ENCODE measurements at places on chromosomes 7 and 10.
A peak's percentile ranks its signal among the peaks of the same experiment; 100 is the strongest.

DNA sequence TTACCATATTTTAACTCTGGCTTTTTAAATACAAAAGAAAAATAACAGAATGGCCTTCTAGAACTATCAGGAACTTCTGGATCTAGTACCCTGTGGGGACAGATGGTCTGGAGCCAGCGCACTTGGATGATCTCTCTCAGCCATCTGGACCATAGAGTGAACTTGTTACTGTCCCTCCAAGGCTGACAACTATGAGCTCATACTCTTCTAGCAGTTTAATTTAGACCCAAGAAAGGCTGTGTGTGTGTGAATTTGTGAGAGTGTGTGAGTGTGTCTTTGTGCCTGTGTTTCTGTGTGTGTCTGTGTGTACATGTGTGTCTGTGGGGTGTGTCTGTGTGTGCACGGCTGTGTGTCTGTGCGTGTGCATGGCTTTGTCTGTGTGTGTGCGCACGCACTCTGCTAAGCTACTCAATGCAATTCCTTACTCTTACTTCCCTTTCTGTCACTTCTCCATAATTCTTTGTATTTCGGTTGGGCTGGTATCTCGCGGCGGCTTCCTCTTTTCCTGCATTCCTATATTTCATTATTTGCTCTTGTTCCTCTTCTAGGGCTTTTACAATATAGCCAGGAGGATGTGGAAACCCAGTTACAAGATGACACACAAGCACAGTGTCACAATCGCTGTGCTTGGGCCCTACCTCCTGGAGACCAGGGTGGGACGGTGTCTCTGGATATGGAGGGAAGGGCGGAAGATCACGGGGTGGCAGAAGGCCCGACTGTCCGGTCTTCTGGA, 51.9 kb downstream of the IKZF1 start:
- no peak for DNase-seq

GRCh38 chr7:48901966-48902365, 22.4 kb upstream of the CDC14C start:
- no peak for DNase-seq

DNA sequence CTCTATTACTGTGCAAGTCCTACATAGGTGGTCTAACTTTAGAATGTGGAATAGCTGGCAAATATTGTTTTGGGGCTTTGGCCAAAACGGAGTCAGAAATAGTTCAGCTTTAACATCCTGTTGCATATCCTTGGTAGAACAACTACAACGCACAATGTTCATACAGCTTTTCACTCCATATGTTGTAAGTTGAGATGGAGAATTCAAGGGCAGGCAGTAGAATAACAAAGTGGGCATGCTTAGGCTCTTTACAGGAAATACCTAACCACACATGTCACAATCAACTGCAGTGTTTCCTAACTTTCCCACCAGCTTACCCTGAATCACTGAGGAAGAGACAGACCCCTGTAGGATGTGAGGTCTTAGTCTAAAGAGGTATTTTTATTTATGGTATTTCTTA, 122.3 kb downstream of the PPP1R3A start:
- peak; percentile 70 for DNase-seq

DNA sequence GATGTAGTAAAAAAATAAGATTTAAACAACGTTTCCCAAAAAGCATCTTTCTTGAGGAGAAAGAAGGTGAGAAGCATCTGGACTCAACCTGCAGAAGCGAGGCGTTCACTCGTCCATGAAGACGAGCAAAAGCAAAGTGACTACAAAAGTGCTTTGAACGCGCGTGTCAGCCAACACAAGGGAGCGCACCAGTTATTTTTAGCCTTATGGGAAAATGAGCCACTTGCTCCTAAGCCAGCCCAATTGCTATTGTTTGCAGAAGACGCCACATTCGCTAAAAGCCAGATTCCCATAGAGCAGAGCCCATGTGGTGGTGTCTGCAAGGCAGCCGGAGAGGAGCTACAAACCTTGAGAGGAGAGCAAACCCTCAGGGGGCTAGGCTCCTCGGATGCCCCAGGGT, 122.5 kb downstream of the FAM53B start:
- no peak for DNase-seq

GRCh38 chr10:784403-785088, 95.1 kb upstream of the DIP2C start:
- peak; percentile 76 for DNase-seq

DNA sequence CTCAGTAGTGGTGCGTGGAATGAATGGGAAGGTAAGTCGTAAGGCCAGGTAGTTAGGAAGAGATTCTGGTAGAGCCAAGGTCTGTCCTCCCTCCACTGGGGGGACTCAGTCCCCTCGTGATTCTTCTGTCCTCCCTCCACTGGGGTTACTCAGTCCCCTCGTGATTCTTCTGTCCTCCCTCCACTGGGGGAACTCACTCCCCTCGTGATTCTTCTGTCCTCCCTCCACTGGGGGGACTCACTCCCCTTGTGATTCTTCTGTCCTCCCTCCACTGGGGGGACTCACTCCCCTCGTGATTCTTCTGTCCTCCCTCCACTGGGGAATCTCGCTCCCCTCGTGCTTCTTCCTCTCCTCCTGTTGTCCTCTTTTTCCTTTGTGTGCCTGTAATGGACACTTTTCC, 125.1 kb downstream of the CELF2 start:
- DNase-seq = no peak

- no peak for DNase-seq
Measured at GRCh38 chr7:148886844-148887243, 2.8 kb upstream of the EZH2 start.

GRCh38 chr7:97450516-97450915, 281.4 kb upstream of the TAC1 start:
- DNase-seq = no peak

DNA sequence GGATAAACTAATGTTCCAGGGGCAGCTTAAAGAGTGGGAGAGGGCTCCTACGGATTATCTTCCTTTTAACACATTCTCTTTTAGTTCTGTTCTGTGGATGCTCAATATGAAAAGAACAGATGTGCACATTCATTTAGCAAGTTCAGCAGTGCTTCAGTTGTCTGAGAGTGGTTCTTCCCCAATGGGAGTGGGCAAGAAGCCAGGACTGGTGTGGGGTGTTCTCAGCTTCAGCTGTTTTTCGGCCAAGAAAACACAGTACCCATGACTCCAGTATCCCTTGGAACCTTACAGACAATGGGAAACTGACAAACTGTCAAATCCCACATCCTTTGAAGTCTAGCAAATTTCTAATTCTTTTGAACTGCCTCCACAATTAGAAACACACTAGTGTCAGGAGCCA, 71.5 kb upstream of the LRRC17 start:
- DNase-seq = no peak

DNA sequence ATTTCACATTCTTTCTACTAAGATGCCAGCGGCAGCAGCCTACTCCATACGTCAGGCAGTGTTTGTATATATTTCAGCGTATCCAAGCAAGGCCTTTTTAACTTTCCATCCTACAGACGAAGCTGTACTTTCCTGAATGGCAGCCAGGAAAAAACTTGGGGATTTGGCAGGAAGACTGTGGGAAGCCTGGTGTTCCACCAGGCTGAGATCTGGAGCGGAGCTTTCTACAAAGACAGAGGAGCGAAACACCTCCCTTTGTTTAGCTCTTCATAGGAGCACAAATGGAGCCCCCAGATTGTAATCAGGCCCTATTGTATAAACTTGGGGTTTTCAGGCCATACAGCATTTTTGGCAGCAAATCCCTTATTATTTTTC, 143.8 kb downstream of the TES start:
- DNase-seq = no peak

DNA sequence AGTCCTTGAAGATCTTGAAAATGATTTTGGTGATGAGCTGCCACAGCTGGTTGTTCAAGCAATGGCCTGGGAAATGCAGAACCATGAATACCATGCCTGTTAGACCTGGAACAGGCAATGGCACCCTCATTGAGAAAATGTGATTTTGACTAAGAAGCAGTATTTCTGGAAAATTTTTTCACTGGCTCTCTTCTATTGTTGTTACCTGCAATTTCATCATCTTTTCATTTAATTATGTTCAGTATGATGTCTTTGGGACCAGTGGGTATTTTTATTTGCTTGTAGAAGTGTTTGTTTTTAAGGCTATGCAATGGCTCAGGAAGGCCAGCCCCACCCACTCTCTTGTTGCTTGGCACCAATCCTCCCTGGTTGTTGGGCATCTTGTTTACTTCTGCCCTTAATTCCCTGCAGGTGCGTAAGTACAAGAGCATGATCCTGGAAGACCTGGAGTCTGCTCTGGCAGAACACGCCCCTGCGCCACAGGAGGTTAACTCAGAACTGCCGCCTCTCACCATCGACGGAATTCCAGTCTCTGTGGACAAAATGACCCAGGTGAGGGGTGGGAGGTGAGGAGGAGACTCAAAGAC, 78.6 kb downstream of the NRF1 start:
- DNase-seq = no peak

GRCh38 chr7:68309271-68309670, 1289.0 kb upstream of the AUTS2 start:
- DNase-seq = no peak

DNA sequence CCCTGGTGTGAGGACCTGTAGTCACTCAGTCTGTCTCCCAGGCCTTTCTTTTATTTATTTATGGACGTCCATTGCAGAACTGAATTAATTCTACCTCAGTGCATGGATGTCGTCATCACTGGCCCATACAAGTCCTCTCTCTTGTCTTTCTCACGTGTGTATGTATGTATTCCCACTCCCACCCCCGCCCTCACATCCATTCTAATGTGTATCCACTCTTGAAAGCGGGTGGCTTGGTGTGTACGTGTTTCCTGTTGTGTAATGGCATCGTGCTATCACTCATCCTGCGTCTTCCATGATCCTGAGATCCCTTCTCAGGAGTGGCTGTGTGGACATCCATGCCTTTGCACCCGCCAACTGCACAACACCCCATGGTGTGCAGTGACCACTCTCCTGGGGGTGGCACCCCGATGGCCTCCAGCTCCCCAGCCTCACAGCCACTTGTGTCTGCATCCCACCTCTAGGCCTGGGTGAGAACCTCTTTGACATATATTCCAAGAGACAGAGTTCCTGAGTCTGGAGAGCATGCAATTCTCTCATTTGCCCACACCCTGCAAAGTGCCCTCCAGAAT, 3.0 kb upstream of the AOC1 start:
- DNase-seq = no peak

- no peak for DNase-seq
Measured at GRCh38 chr7:24475166-24475961, 97.9 kb upstream of the PALS2 start.

- DNase-seq = no peak
Measured at GRCh38 chr7:83643739-83644138, 5.2 kb downstream of the SEMA3E start.

DNA sequence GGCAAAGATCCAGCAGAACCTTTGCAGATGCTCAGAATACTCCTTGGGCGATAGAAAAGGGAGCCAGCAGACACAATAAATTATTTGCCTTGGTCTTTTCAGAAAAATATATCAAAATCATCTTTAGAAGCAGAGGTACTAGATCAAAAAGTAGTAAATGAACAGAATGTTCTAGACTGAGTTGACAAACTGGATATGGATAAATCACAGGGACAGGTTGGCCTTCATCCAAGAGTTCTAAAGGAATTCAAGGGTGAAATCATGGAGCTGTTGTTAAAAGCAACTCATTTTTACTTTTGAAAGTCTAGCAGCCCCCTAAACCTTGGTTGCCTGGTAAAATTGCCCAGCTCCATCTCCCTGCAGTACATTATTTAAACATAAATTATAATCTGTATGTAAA, 99.1 kb downstream of the PLCE1 start:
- no peak for DNase-seq

DNA sequence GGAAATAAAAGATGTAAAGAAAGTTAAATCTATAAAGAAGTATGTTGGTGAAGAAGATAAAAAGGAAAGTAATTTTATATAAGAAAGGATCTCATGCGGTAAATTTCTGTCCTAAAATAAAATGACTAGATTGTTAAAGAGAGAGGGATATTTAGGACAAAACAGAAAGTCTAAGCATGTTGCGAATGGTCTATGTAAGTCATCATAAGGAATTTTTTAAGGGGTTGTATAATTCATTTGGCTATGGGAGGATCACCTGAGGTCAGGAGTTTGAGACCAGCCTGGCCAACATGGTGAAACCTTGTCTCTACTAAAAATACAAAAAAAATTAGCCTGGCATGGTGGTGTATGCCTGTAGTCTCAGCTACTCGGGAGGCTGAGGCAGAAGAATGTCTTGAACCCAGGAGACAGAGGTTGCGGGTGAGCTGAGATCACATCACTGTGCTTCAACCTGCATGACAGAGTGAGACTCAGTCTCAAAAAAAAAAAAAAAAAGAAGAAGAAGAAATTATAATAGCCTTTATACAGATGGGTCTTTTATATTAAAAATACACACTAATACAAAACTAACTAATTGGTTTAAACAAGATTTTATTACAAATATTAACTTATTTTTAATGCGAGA, 294.3 kb downstream of the MAGI2 start:
- no peak for DNase-seq

- no peak for DNase-seq
Measured at GRCh38 chr10:117246997-117247671, 6.2 kb downstream of the SLC18A2 start.

- DNase-seq = no peak
Measured at GRCh38 chr7:18210377-18210776, 182.7 kb upstream of the PRPS1L1 start.

- no peak for DNase-seq
Measured at GRCh38 chr10:109886781-109887140, 36.5 kb downstream of the XPNPEP1 start.

DNA sequence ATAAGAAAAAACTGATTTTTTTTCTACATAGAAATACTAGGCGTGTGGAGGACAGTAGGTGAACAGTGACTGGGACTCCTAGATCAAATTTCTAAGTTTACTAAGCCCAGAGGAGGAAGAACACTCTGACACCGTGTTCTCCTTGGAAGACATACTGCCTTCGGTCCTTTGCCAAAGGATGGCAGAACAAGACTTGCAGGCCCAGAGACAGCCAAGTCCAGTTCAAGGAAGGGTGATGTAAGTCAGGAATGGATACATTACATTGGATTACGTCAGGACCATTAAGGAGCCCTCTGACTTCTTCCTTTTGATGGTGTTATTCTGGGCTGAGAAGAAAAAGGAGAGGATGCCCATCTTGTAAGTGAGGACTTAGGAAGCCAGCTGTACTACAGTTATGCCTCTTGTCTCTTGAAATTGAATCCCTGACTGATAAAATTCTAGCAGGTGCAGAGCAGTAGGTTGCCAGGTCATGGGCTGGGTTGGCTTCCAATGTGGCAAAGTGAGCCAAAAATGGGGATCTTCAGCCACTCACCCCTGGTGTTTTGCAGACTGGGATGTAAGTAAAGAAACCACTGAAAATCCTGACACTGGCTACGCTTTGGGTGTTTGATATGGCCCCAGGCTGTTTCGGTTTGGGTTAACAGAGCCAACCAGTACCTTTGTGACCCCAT, 45.1 kb downstream of the RELN start:
- DNase-seq = no peak

GRCh38 chr10:48531486-48531885, 73.4 kb downstream of the ARHGAP22 start:
- DNase-seq = no peak

DNA sequence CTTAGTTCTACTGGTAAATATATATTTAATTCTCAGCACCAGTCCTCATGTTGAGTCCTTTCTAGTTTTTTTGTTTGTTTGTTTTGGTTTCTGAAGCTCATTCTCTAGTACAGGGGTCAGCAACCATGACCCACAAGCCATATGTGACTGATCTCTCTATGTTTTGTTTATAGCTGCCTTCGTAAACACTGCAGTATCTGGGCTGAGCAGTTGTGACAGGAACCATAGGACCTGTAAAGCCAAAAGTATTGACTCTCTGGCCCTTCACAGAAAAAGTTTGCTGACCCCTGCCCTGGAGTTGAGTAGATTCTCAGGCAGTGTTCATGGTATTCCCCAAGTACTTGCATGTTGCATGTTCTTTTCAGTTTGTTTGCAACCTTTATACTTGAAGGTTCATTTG, 20.8 kb downstream of the NET1 start:
- no peak for DNase-seq

- DNase-seq = no peak
Measured at GRCh38 chr7:106420736-106421135, 136.0 kb upstream of the NAMPT start.

All from SJSA1 (cell line).